ENCODE measurements at places on chromosomes 3 and 15. TPM values are rescaled to one million over a fixed set of nuclear protein-coding genes. Genes with fewer than 3 reads are reported as not detected.

Gene UBE2Q2
- total RNA-seq: 22.7 TPM

Gene FAM131A
- total RNA-seq: 17.6 TPM

Gene GRIP2
- 3.7 TPM for total RNA-seq

Gene CTDSPL2
- 85.1 TPM for total RNA-seq

Gene PAQR5
- 0.69 TPM for total RNA-seq

Gene PLSCR5
- not detected for total RNA-seq

Gene ST3GAL6
- total RNA-seq: 4.4 TPM

Gene MASP1
- not detected for total RNA-seq

Gene GCNT3
- total RNA-seq: not detected

Gene POLQ
- 13.3 TPM for total RNA-seq

Gene MAP2K1
- 40.6 TPM for total RNA-seq

Gene IMPG2
- total RNA-seq: 0.05 TPM

Gene KNG1
- not detected for total RNA-seq

Gene AVEN
- total RNA-seq: 21.3 TPM

Gene SLC38A3
- 0.53 TPM for total RNA-seq

Gene GATA2
- 6.3 TPM for total RNA-seq

Gene MRPL47
- 67.2 TPM for total RNA-seq

Gene THPO
- total RNA-seq: not detected

Gene ACAD9
- 37.2 TPM for total RNA-seq

Gene ZNF620
- 1.8 TPM for total RNA-seq

Gene NT5DC2
- total RNA-seq: 59.3 TPM

Gene CKMT1B
- total RNA-seq: not detected

Gene GREM1
- total RNA-seq: not detected

Gene ITPKA
- total RNA-seq: 1.9 TPM

Gene ADAMTS9
- 1.4 TPM for total RNA-seq

Gene SKIC8
- 60.2 TPM for total RNA-seq

Gene FAM174B
- 1.5 TPM for total RNA-seq

Gene DUOXA2
- not detected for total RNA-seq

Gene CASR
- not detected for total RNA-seq

Gene CCDC13
- 2.5 TPM for total RNA-seq

Gene NPAP1
- under 0.01 TPM for total RNA-seq

Gene TGM5
- 0.66 TPM for total RNA-seq

Gene FAM162A
- total RNA-seq: 50.6 TPM

Gene CNTN6
- 0.11 TPM for total RNA-seq

Gene RTP3
- total RNA-seq: 0.08 TPM

Gene GOLGA6A
- total RNA-seq: not detected

Gene COMMD2
- 21.8 TPM for total RNA-seq

Gene NSMCE3
- total RNA-seq: 8.9 TPM

Gene WNT5A
- total RNA-seq: 31.9 TPM

Gene MYL3
- not detected for total RNA-seq

Gene SERINC4
- total RNA-seq: 0.08 TPM

Gene SNX22
- total RNA-seq: 1.9 TPM

Gene BCL6
- 11.0 TPM for total RNA-seq

Gene SLC27A2
- 0.34 TPM for total RNA-seq

Gene ARGFX
- not detected for total RNA-seq

Gene CCDC9B
- total RNA-seq: 47.7 TPM

Gene ALDH1L1
- 0.11 TPM for total RNA-seq

Gene CDHR4
- 0.26 TPM for total RNA-seq

Gene SMCO1
- not detected for total RNA-seq

Gene SLC28A2
- not detected for total RNA-seq

Gene FRMD5
- 14.9 TPM for total RNA-seq

Gene C2CD4A
- not detected for total RNA-seq

Gene CLSTN2
- not detected for total RNA-seq

Gene HIGD2B
- 0.11 TPM for total RNA-seq

Gene COLQ
- 2.5 TPM for total RNA-seq

Gene UBL7
- total RNA-seq: 100 TPM

Gene LXN
- not detected for total RNA-seq

Gene SCAANT1
- total RNA-seq: 5.6 TPM

Gene GPR27
- total RNA-seq: not detected
